ENCODE measurements at places on chromosomes 11 and 22. TPM values are rescaled to one million over a fixed set of nuclear protein-coding genes. Genes with fewer than 3 reads are reported as not detected.
A peak's percentile ranks its signal among the peaks of the same experiment; 100 is the strongest.

The ARHGAP8 gene
- 0.80 TPM for total RNA-seq

The LDHAL6A gene
- not detected for total RNA-seq

The ESRRA gene
- 42.3 TPM for total RNA-seq

The RIMBP3C gene
- total RNA-seq: 0.18 TPM

GRCh38 chr11:11748706-11749365, 92.9 kb upstream of the USP47 start:
- H3K4me1 ChIP-seq: no peaks in the 10 kb centered on the region
- no peaks in the 10 kb centered on the region for H3K36me3 ChIP-seq
- H3K27ac ChIP-seq: no peak overlapping the region

DNA sequence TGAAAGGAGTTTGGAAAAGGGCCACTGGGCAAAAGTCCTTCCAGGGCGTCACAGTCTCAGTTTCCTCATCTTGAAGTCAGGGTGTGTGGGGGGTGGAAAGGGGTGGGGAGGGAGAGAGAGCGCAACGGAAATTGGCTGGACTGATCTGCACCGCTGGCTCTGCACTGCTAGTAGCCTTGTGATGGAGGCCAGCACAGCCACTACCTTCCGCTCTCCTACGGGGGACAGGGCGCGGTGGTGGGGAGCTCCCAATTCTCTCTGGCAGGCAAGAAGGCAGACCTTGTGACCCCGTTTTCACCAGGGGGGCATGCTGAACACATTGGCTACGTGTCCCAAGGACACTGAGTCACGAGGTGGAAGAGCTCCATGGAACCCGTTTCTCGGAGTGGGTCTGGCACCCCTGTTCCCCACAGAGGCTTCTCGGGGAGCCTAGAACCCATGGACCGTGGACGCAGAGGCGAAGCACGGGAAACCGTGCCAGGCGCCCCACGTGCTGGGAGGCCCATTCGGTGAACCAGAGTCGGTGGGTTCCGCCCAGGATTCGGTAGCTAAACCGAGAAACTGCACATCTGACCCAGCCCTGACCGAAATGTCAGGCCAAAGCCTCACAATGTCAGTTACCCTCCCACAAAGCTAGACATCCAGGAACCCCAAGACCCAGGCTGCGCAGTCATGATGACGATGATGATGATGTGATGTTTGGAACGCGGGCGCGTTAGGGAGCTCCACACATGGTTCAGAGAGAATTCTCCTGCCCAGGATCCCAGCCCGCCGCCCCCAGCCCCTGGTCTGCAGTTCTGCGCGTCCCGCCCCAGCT, 28.3 kb upstream of the WNT11 start:
- H3K4me3 ChIP-seq: peak overlapping the region; percentile 97
- peaks cover 7% of the 10 kb centered on the region for H3K36me3 ChIP-seq
- peaks cover 33% of the 10 kb centered on the region for H3K4me1 ChIP-seq
- H3K27me3 ChIP-seq: peaks cover 30% of the 10 kb centered on the region
- peak; percentile 27 for DNase-seq
- peak overlapping the region; percentile 92 for H3K27ac ChIP-seq

- H3K4me3 ChIP-seq: no peak overlapping the region
- no peaks in the 10 kb centered on the region for H3K4me1 ChIP-seq
- DNase-seq: no peak
- no peak overlapping the region for H3K27ac ChIP-seq
- H3K27me3 ChIP-seq: no peaks in the 10 kb centered on the region
- H3K36me3 ChIP-seq: no peaks in the 10 kb centered on the region
These were observed 132.4 kb upstream of the ZC3H12C start for GRCh38 chr11:109960831-109961230.

GRCh38 chr11:6667733-6668374, 12.2 kb upstream of the DCHS1 start:
- H3K27me3 ChIP-seq: peaks cover 9% of the 10 kb centered on the region
- DNase-seq: no peak
- no peak overlapping the region for H3K4me3 ChIP-seq
- no peak overlapping the region for H3K27ac ChIP-seq
- peaks cover 12% of the 10 kb centered on the region for H3K36me3 ChIP-seq

GRCh38 chr11:106466521-106467080, 389.1 kb downstream of the AASDHPPT start:
- H3K36me3 ChIP-seq: no peaks in the 10 kb centered on the region
- no peak overlapping the region for H3K4me3 ChIP-seq
- DNase-seq: no peak

DNA sequence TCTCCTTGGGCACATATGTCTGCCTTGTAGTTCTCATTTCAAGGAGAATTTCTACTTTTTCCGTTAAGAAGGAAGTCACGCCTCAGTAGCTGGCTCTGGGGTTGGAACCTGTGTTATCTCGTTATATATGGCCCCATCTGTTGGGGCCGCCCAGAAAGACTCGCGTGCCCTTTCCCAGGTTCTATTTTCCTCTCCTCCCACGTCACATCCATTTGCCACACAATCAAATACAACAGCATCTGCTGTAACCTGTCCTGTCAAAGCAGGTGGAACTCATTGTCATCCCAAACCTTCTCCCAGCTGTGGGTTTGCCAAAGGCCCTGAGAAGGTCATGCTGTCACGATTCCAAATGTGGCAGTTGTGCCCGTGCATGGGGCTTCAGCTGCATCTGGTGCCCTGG, 213.1 kb upstream of the ZBED5 start:
- H3K36me3 ChIP-seq: no peaks in the 10 kb centered on the region
- peaks cover 3% of the 10 kb centered on the region for H3K27me3 ChIP-seq
- no peak overlapping the region for H3K4me3 ChIP-seq
- no peaks in the 10 kb centered on the region for H3K4me1 ChIP-seq

DNA sequence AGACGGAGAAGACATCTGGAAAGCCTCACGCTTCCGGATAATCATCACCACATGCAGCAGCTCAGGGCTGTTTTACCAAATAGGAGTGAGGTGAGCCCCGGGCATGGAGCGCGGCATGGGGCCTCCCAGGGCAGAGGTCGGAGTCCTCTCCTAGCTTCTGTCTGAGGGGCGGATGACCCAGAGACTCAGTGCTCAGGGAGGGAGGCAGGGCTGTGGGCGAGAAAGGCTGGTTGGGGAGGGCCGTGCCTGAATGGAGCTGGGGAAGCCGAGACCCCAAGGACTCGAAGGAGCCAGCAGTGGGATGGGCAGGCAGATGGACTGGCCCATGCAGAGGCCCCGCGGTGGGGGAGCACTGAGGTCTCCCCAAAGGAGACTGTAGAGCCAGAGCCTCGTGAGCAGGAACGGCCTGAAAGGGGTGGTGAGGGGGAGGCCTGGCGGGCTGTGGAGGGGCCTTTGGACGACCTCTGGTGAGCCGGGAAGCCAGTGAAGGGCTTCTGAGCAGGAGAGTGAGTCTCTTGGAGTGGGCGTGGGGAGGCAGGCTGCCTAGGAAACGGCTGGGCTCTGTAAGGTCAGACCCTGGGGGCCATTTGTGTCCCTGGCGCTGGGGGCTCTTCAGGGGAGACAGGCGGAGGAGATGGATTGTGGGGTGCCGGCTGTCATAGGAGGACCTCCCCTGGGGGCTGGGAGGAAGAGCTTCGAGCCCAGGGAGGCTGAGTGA, 24.7 kb upstream of the PANX2 start:
- H3K27ac ChIP-seq: no peak overlapping the region
- peaks cover 3% of the 10 kb centered on the region for H3K27me3 ChIP-seq
- peaks cover 2% of the 10 kb centered on the region for H3K4me1 ChIP-seq
- no peaks in the 10 kb centered on the region for H3K36me3 ChIP-seq
- DNase-seq: no peak
- no peak overlapping the region for H3K4me3 ChIP-seq

DNA sequence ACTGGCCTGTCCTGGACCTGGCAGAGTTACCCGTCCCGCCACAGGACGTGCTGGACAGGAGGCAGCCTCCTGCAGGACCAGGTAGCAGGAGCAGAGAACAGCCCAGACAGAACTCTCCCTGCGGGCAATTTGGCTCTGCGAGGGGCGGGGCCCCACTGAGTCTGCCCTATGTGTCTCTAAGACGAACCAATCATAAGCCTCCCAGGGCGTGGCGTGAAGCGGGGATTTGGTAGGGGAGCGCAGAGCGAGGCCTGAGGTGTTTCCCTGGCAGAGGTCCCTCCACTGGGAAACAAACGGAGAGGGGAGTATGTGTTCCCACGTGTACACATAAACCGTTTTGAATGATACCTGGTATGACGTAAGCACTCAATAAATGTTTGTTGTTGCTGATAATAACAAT, 7.4 kb downstream of the CD82 start:
- peaks cover 6% of the 10 kb centered on the region for H3K27me3 ChIP-seq
- no peak overlapping the region for H3K27ac ChIP-seq
- H3K4me3 ChIP-seq: no peak overlapping the region
- H3K36me3 ChIP-seq: peaks cover 6% of the 10 kb centered on the region
- peaks cover 39% of the 10 kb centered on the region for H3K4me1 ChIP-seq

DNA sequence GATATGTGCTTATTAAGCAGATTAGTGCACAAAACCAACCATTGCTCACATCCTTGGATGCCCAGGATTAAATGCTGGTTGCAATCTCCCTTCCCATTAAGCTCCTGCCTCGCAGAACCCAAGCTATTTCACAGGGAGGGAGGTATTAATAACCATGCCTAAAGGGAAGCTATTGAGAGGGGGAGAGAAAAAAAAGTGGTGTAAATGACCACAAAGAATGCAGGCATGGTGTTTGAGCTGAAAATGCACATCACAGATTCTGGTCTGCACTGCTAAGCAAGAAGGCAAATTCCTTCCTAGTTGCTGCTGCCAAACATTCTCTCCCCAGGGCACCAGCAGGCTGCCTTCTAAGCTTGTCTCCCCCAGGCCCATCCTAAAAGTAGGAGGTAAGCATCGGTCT, 92.0 kb upstream of the ISX start:
- H3K27ac ChIP-seq: no peak overlapping the region
- peaks cover 15% of the 10 kb centered on the region for H3K36me3 ChIP-seq
- no peak for DNase-seq
- peaks cover 14% of the 10 kb centered on the region for H3K27me3 ChIP-seq

DNA sequence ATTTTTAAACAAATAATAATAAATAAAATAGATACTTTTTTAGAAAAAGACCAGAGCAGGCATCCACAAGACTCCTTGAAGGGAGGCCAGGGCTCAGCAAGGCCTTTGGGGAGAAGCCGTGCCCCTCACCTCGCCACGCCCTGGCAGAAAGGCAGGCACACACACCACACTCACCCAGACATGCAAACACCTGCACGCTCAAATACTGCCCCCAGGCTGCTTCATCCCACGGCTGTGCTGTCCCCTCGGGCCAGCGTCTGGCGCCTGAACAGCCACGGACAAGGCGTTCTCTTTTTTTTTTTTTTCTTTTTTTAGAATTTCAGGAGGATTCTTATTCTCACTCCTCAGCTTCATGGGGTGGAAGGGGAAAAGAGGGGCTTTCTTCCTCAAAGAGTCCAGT, 1.5 kb downstream of the FADS3 start:
- H3K27ac ChIP-seq: no peak overlapping the region
- no peaks in the 10 kb centered on the region for H3K4me1 ChIP-seq

- no peaks in the 10 kb centered on the region for H3K36me3 ChIP-seq
- peaks cover 12% of the 10 kb centered on the region for H3K27me3 ChIP-seq
- no peak overlapping the region for H3K27ac ChIP-seq
- DNase-seq: no peak
- peaks cover 15% of the 10 kb centered on the region for H3K4me1 ChIP-seq
These were observed 537 bp downstream of the SCN4B start for GRCh38 chr11:118152020-118152551.

GRCh38 chr11:109424901-109425300, 2.9 kb downstream of the C11orf87 start:
- H3K36me3 ChIP-seq: no peaks in the 10 kb centered on the region
- H3K27me3 ChIP-seq: peaks cover 11% of the 10 kb centered on the region
- H3K4me3 ChIP-seq: no peak overlapping the region
- peaks cover 15% of the 10 kb centered on the region for H3K4me1 ChIP-seq
- peak; percentile 41 for DNase-seq
- H3K27ac ChIP-seq: no peak overlapping the region

DNA sequence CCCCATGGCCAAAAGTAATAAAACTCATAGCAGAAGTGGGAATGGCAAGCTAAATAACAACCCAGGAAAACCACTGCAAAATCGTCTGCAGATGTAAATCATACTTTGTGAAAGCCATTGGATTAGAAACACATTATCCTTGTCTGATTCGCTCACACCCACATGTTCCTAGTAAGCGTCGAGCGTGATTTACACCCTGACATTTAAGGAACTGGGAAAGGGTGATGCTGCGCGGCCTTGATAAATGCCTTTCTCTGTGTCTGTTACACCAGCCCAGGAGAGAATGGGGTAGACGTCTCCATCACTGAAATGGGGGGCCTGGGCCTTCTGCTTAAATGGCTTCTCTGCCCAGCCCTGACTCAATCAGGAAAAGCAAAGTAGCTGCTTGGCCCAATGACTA, 162.7 kb downstream of the NTM start:
- H3K4me3 ChIP-seq: no peak overlapping the region
- H3K27ac ChIP-seq: no peak overlapping the region
- no peaks in the 10 kb centered on the region for H3K36me3 ChIP-seq
- no peaks in the 10 kb centered on the region for H3K27me3 ChIP-seq
- no peaks in the 10 kb centered on the region for H3K4me1 ChIP-seq

DNA sequence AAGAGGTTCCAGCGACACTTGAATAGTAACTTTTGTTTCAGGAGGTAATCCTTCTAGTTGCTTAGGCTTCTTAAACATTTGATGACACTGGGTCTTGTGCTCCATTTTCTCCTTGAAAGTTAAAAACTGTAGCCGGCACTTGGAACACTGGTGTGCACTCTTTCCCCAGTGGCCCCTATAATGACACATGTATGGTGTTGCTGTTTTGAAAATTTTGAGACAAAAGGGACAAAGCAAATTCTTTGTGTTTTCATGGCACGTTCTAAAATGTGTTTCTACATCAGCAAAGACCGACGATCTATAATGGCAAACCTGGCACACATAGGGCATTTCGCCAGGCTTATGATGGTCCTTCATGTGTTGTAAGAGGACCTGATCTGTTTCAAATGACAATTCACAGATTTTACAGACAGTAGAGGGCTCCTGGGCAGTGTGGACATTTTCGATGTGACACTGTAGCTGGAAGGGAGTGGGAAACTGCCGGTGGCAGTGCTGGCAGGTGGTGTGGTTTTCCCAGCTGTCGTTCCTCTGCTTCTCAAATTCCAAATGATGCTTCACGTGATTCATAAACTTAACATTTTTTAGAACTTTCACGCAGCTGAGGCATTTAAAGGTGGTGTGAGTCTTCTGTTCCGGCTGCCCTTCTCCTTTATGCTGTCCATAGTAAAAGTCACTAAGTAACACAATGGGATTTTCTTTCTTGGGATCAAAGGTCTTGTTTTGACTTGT, 20.5 kb downstream of the ZNF280B start:
- DNase-seq: no peak
- H3K4me1 ChIP-seq: peaks cover 6% of the 10 kb centered on the region
- H3K27ac ChIP-seq: no peak overlapping the region
- peaks cover 2% of the 10 kb centered on the region for H3K27me3 ChIP-seq
- H3K4me3 ChIP-seq: no peak overlapping the region
- peaks cover 8% of the 10 kb centered on the region for H3K36me3 ChIP-seq

- no peak for DNase-seq
- no peak overlapping the region for H3K27ac ChIP-seq
- no peaks in the 10 kb centered on the region for H3K27me3 ChIP-seq
- no peak overlapping the region for H3K4me3 ChIP-seq
These were observed 99.4 kb downstream of the PDE3B start for GRCh38 chr11:14742849-14743559.
